Activated T-cell treated with anti-CD3 and anti-CD28 coated beads for 1 hour (primary cell): ENCODE measurements at places on chromosomes 11 and 22.

GRCh38 chr11:94638301-94638901 lies 71.2 kb downstream of the PIWIL4 start:
- no peak for DNase-seq

DNA sequence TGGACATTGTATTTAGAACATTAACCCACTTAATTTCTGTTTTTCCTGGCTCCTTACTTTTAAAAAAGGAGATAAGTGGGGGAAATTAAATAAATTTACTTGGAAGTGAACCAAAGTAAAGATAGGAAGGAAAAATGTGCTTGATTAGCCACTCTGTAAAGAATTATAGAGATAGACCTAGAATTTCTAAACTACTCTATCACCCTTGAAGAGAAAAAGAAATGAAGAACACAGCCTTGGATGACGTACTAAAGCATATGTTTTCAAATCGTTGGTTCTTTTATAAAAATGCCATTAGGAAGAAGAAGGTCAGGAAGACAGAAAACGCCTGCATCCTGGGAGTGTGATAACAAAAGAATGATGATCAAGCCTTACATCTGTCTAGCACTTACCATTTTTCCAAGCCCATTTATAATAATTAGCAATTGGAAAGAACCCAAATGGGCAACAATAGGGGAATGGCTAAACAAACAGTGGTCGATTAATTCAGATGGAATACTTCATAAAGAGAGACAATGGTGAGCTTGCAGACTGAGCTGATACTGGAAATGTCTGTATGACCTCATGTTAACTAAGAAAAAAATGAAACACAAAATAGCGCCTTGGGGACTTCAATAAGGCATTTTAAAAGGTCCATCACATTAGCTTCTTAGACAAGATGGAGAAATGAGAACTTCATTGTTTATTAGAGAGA lies 81.0 kb upstream of the LRRC55 start:
- no peak for DNase-seq

DNA sequence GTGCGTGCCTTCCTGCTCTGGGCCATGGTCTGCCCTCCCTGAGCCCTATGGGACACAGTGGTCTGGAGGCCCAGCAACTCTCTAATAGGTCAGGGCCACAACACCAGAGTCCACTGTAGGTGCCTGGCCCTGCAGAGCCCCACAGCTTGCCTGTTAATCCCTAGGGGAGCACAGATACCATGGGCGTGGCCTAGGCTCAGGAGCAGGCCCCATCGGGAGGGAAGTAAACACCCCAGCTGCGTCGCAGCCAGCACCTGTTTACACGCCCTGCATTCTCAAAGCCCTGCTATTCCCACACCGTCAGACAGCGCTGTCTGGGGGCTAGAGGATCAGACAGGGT lies 2.5 kb downstream of the KCTD17 start:
- DNase-seq = no peak

- DNase-seq = no peak
These were observed 9.8 kb downstream of the KCNJ11 start for GRCh38 chr11:17378655-17379054.

- no peak for DNase-seq
These were observed 592 bp upstream of the NLRX1 start for GRCh38 chr11:119167933-119168332.

DNA sequence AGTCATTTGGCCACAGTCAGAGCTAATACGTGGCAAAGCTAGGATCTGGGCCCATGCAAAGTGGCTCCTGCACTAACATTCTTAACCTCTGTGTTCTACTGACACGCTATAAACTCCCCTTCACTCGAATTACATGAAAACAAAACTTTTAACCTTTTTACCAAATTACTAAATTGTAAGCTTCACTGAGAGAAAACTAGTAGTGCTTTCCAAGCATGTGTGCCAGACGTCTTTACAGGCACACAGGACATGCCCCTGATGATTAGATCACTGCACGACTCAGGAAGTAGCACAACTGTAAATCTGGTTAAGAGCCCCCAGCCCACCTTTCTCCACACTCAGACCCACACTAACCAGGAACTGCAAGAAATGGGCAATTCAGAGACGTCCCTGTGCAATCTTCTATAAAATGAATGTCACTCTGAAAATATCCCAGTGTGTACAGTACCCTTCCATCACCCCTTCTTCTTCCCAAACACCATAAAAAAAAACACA lies 16.1 kb downstream of the PHF21A start:
- no peak for DNase-seq

GRCh38 chr11:44944853-44945235 lies 5.8 kb downstream of the TP53I11 start:
- DNase-seq = no peak

DNA sequence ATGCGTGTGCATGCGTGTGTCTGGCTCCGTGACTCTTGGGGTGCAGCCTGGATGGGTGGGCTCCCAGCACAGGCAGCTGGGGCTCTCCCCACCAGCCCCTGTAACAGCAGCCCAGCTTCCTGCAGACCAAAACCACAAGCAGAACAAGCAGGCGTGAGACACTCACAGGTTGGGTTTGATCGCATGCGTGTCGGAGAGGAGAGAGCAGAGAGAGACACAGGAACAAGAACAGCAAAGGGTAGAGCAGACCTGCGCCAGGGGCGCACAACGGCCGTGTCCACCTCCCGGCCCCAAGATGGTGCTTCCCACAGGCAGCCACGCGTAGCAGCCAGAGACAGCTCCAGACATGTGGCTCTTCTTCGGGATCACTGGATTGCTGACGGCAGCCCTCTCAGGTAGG lies at the start of gene CD6:
CD6 (plus strand) TSS at position 161 of the 400 bp plus-strand sequence; CDS start at position 347, 186 bp downstream.
- peak; percentile 42 for DNase-seq

DNA sequence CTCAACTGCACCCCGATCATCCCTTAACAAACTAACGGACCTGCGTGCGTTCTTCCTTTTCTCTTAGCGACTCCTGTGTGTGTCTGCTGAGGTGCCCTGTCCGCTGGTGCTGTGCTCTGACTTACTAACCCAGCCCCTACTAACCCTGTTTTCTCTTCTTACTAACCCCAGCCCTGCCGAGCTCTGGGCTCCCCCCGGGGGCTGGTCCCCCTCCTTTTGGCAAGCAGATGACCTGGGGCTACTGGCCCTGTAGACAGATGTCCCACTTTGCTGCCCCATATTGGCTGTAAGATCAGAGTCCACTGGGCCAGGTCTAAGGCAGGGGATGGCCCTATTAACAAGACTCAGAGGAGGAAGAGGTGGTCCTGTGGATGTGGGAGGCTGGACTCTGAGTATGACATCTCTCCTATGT lies 14.7 kb downstream of the MIAT start:
- DNase-seq = no peak

GRCh38 chr11:35073691-35074419 lies 65.1 kb upstream of the CD44 start:
- no peak for DNase-seq

DNA sequence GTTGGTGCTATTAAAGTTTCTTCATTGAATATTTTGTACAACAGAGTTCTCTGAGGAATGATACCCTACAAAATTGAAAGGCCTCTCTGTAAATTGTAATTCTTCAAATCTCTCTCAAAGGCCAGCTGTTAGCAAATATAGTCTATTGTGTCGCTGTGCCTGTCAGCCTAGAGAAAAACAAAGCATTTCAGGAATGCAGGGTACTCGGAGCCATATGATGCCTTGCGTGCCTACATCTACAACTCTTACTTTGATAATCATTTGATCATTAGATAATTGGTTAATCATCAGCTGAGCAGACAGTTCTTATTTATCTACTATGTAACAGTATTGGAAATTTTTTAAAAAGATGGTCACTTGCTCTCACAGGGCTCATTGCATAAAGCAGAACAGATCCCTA lies 67.3 kb downstream of the RNF169 start:
- DNase-seq = no peak

DNA sequence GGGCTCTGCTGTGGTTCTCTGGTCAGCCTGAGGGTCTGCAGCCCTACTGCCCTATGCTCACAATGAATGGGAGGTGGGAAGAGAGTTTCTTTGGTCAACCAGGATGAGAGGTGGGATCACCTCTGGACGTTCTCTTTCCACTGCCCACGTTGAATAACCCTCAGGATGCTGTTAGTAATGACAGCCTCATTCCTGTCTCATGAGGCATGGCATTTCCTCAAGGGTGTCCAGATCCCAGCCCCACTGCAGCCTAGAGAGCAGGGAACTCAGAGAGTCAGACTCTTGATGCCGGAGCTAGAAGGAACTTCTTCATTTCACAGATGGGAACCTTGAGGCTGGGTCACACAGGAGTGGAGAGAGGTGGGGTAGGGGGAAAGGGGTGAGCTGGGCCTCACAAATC lies 196.0 kb downstream of the CEP164 start:
- no peak for DNase-seq

- no peak for DNase-seq
These were observed 3.3 kb downstream of the RAB6A start for GRCh38 chr11:73757598-73757997.

DNA sequence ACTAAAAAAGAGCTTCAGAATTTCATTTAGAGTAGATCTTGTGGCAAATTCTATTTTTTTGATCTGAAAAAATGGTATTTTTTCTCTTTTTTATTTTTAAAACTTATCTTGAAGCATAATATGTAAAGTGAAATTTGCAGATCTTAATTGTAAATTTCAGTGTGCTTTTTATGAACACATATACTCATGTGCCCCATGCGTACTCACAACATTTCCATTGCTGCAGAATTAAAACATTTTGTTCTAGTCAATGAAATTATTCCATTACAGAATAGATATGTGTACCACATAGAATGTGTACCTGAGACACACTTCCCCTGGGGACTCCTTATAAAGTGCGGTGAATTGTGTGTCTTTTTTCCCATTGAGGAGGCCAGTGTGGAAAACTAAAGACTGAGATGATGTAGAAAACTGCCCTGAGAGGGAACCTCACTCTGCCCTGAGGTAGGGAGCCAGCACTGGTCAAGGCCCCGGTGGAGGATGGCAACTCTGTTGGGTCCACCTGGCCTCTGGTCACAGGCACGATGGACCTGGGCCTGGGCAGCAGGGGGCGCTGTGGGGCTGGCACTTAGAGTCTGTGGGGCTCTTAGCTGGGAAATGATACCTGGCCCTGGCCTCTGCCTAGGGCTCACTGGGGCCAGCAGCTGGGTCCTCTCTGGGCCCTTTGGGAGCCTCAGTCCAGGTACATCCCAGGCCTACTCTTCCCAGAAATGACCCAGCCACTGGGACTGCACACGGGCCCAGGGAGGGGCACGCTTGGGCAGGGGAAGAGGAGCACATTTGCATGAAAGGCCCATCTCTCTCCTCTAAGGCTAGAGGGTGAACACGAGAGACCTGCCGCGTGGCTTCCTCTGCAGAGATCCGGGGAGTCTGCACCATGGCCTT lies 77.9 kb upstream of the TOP3B start:
- peak; percentile 24 for DNase-seq

DNA sequence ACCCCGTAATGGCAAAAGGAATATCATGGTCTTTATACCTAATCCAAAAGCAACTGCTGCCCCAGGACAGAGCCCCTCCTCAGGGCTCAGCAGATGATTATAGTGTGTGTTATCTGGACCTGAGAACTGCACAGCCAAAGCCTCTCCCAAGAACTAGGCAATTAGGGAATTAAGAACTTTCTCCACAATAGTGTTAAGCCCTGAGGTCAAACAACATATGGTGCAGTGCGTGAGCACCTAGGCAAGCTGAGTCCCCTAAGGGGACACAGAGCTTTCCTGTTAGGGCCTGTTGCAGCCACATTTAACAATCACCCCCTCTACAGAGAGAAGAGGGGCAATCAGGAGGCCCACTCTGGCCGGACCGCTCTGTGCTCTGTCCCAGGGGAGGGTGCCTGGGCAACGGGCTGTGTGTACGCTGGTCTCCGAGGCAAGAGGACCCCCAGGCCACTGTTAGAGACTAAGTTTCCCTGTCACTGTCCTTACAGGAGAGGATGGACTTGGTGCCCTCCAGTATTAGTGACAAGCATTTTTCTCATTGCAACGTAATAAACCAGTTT lies 1.4 kb upstream of the KCNJ5 start:
- no peak for DNase-seq

DNA sequence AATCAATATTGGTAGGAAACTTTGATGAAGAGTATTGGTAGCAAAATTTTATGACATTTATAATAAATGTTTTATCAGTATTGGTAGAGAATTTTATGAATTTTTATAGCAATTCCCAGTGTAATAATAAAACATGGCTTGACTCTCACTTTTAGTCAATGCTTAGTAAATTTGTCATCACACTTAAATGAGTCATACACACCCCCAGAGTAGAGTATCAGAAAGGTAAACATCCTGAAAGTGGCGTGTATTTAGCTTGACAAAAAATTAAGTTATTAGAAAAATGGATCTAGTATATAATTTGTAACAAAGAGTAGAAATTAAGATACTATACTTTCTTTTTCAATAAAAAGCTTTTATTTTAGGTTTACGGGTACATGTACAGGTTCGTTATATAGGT lies 2.6 kb downstream of the MS4A3 start:
- no peak for DNase-seq

DNA sequence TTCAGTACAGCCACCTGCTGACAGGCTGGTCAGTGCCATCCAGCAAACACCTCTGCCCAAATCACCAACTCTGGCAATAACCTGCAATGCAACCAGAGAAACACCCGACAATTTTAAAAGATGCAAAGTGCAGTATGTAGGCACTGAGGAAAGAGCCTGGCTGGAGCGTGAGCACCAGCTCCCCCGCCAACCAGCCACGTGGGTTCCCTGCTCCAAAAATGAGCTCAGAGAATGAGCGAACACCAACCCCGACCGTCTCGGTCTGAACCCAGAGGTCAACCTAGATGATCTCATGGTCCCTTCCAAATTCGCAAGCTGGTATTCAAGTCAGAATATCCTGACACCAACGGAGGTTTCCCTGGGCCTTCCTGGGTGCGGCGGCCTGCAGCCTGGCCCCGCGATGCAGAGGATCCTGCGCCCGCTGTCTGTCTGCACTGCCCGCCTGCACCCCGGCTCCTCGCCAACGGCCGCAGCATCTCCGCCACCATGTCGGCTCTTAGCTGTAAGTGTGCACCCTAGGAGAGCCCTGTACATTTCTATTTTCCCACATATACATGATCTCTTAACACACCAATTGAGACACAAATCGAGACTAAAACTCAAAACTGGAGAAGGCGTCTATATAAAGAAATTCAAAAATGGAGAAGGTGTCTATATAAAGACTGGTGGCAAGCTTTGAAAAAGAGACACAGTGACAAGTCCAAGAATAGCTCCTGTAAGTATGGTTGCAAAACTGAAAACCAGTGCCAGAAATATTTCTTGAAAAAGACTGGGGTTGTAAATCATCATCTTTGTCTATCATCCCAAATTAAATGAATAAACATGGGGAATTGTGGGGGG lies 22.8 kb downstream of the TMEM184B start:
- DNase-seq = no peak
